H54 (cell line): ENCODE measurements at places on chromosomes 7 and 10.

GRCh38 chr7:98826811-98827231 is 43.0 kb downstream of the TMEM130 start:
- DNase-seq, result no peak

- no peak for DNase-seq
Measured at GRCh38 chr10:1119501-1119900, 63.3 kb downstream of the WDR37 start.

- DNase-seq, result no peak
Measured at GRCh38 chr10:93503075-93503474, 6.7 kb downstream of the CEP55 start.

DNA sequence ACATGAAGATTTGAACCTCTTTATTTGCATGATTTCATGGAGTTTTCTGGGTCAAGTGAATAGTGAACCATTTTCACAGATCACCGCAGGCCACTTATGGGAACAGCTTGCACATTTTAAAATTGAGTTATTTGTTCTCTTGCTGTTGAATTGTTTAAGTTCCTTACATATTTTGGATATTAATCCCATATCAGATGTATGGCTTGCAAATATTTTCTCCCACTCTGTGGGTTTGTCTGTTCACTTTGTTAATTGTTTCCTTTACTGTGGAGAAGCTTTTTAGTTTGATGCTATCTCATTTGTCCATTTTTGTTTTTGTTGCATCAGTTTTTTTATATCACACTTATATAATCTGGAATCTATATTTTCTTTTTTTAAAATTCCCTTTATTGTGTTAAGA is 14.1 kb upstream of the ZC3HAV1L start:
- DNase-seq, result no peak

DNA sequence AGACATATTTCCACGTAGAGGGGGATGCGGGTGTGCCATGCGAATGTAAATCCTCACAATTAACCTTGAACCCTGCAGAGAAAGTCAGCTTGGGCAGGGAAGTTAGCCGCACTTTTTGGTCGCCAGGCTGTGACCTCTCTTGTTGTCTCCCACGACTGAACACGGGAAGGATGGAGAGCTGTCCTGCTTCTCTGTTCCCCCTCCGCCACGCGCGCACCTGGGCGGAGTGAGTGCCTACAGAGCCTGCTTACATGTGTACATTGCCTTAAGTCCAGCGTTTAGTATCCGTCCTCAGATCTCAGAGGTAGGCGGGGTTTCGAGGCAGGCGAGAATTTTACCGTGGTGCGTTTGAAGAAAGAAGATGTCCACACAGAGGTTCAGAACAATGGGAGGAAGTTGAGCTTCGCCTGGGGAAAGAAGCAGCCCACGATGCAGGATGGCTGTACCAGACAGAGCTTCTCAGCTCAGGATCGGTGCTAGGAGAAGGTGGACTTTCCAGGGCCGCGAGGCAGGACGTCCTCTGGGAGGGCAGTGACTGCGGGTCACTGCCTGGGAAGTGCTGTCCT is 482 bp upstream of the ERCC6 start:
- peak; percentile 21 for DNase-seq

DNA sequence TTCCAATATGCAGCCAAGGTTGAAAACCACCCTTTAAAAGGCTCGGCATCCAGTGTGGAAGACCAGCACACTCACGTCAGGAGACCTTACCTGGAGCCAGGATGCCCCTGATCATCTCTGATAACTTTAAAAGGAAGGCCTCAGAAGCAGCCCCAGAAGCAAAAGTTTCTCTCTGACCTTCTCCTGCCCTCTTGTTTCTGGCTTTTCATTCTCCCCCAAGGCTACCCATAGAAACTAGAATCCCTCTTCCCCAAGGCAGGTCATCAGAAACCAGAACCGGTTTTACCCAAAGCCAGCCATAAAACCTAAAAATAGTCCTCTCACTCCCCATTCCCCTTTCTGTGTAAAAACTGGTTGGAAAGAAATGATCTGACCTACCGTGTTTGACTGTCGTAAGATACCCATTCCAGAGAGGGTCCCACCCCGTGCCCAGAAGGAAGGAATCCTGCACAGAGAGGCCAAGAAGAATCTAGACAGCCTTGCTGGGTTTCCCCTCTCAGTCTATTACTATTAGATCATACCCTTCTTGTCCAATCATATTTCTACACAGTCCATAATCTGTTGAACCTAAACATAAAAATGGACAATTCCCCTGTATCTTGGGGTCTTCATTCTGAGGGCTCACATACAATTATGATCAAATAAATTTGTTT is 17.5 kb upstream of the TSPAN14 start:
- DNase-seq, result no peak

GRCh38 chr10:62010366-62010765 is 108.9 kb downstream of the ARID5B start:
- DNase-seq, result no peak

- no peak for DNase-seq
Measured at GRCh38 chr7:141128506-141128905, 54.6 kb downstream of the TMEM178B start.

DNA sequence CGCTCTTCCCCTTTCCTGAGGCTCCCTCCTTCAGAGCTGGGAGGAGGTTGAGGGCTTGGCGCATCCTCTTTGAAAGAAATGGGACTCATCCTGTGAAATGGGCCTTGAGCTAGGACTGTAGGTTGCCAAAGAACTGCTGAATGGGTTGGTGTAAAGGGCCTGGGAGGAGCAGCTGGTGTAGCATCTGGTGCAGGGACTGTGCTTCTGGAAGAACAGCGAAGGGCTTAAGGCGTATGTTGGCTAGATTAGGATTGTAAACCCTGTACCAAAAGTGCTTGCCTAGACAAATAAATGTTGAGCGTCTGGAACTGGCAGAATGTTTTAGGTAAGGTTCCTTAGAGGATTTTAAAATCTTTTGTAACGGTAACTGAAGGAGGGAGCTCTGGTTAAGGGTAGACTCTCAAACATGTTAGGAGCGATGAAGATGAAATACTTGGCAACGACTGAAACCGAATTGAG is 563 bp downstream of the STAM start:
- DNase-seq, result no peak

GRCh38 chr7:39631736-39632308 is 8.4 kb downstream of the RALA start:
- DNase-seq, result no peak

DNA sequence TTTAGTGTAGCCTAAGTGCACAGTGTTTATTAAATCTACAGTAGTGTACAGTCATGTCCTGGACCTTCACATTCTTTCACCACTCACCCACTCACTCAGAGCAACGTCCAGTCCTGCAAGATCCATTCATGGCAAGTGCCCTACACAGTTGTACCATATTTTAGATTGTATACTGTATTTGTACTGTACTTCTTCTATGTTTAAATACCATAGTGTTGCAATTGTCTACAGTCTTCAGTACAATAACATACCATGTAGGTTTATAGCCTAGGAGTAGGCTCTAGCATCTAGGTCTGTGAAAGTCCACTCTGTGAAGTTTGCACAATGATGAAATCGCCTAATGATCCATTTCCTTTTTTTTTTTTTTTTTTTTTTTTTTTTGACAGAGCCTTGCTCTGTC is 12.0 kb downstream of the EEPD1 start:
- no peak for DNase-seq

DNA sequence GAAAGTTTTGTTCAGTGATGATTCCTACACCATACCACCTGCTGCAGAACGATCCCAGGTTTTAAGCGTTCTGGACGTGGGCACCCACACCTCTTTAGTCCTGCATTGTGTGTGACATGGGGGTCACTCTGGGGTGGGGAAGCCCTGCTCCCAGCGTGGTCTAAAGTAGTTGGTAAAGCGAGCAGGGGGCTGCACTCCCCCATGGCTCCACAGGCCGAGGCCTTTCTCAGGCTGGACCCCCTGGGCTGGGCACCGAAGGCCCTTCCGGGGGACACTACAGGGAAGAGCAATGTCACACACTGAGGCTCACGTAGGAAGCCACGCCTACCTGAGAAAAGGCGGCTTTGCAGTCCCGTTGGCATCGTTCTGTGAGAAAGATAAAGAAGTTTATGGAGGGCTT is 12.3 kb downstream of the BRI3 start:
- no peak for DNase-seq

DNA sequence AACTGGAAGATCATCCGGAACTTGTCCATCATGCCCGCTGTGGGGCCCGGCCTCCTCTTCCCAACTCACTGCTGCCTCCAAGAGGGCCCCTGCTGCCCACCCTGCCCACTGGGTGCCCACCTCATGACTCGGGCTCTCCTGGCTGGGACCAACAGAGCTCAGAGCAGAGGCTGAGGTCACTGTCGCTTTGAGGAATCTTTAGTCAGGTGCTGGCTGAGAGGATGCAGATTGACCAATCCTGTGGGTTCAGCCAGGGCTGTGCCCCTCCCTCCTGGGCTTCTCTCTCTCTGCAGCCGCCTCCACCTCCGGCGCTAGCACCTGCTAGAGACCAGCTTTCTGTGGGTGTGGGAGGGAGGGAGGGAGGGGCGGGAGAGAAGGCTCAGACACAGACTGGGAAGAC is at the start of gene CALHM1:
CALHM1 (minus strand) TSS at position 181 of the 400 bp plus-strand sequence; CDS start at position 32, 149 bp downstream.
- no peak for DNase-seq

DNA sequence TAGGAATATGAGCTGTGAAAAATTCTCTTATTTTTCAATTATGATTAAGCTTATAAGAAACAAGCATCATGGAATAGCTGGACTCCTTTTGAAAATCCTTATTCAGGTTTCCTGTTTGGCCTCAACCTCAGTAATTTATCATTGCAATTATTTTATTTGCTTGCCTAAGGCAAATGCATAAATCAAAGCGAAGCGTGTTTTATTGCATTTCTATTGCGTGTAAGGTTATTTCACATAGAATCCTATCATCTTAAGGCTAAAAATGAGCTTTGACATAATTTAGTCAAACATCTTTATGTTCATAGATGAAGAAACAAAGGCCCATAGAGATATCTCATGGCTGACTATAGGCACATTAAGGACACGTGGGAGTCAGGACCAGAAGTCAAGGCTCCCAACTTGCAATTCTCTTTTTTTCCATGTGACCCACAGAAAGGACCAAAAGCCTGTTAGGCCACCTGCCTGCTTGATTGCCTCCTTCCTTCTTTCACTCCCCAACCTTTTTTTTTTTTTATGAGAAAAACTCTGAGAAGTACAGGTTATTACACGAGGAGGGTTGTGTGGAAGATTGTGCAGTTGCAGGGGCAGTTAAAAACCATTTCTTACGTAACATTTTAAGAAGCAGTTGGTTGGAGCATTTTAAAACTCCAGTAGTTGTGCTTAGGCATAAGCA is 261.0 kb downstream of the HDAC9 start:
- DNase-seq, result no peak

DNA sequence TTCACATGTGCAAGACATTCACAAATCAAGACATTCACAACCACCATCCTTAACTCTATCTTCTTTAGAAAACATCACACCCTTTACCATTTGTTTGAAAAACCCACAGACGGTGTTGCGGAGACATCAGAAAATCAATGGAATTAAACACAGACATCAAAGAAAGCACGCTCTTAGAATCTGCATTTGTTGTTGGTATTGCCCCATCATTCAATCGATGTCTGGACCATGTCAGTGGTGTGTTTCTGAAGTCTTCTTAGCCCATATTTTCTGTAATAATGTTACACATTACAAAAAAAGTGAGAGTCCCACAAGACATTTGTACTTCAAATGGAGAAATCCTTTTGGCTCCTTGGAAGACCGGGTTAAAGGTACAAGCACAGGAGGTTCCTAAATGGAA is 173.9 kb upstream of the AOAH start:
- DNase-seq, result no peak

- peak; percentile 88 for DNase-seq
Measured at GRCh38 chr10:17617031-17617911, at the start of gene HACD1. TSS of gene HACD1 (minus strand) at chr10:17617374. CDS start at chr10:17617339, 35 bp downstream.

DNA sequence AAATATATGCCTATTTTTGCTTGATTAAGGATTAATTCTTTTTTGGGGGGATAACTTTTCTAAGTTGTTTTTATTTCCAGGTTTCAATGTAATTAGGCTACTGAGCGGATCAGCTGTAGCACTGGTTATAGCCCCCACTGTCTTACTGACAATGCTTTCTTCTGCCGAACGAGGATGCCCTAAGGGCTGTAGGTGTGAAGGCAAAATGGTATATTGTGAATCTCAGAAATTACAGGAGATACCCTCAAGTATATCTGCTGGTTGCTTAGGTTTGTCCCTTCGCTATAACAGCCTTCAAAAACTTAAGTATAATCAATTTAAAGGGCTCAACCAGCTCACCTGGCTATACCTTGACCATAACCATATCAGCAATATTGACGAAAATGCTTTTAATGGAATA is 1.0 kb downstream of the LRRTM3 start:
- DNase-seq, result no peak

GRCh38 chr7:94883616-94884015 is 23.8 kb upstream of the PPP1R9A start:
- DNase-seq, result no peak

GRCh38 chr7:2354939-2355704 is 495 bp downstream of the EIF3B start:
- DNase-seq, result peak; percentile 52

DNA sequence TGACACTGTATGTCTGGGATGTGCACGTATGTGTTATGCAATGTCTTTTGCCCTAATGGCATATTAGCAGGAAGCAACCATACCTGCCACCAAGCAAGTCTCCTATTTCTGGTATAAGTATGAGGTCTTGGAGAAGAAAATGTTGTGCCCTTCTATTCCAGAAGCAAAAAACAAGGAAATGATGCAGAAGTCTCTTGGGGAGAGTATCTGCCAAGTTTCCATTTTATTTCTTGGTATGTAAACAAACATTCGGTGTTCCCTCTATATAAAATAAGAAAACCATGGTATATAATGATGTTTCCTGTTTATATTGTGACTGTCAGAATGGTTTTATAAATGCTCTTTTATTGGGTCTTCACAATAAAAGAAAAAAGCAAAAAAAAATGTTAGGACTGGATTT is 19.3 kb upstream of the MYO3A start:
- DNase-seq, result no peak

- DNase-seq, result no peak
Measured at GRCh38 chr7:90484706-90485105, 15.3 kb downstream of the PTTG1IP2 start.

DNA sequence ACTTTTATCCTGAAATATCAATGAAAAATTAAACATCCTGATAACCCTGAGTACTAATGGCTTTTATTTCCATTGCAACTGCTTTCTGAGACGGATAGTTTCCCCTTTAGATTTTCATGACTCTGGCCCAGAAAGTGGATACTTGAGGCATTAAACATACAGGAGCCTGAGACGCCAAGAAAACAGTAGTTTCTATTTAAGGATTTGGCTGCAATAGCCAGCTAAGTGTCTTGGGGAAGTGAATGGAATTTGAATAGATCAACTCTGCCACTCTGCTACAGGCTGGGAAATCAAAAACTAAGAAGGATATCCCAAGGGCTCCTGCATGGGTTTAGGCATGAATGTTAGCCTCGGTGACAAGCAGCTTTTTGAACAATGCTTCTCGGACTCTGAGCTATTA is 24.7 kb upstream of the GPAM start:
- DNase-seq, result no peak

GRCh38 chr7:72781631-72782030 is 46.4 kb downstream of the TYW1B start:
- DNase-seq, result no peak

DNA sequence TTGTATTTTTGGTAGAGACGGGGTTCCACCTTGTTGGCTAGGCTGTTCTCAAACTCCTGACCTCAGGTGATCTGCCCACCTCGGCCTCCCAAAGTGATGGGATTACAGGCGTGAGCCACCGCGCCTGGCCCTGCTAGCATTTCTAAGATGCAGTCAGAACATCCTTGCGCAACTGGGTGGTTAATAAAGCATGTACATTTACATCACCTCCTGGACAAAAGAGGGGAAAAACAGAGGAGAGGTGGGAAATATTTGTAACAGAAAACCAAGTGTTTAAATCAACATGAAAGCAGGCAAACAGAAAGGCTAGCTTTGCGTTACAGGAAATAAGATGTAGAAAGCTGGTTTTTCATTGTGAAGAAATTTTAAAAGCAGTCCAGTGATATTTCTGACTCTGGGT is 220.9 kb upstream of the KMT2E start:
- no peak for DNase-seq

- no peak for DNase-seq
Measured at GRCh38 chr7:98922392-98923187, 44.3 kb downstream of the TRRAP start.
